ENCODE measurements at places on chromosomes 7 and 10.

DNA sequence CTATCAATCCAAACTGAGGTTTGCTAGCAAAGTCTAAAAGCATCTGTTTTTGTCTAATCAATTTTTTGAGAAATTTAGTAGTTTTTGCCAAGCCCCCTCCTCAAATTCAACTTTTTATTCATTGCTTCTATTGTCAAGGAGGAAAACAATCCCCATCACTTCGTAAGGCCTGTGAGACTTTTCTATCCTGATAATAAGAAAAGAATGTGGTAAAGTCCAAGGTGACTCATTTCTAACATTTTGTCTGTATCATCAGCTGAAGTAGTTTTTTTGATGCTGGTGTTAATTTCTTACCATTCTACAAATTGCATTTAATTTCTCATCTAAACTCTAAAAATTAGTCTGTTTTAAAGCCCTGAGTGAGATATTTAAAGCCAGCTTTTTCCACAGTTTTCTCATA is 11.7 kb downstream of the ANK3 start:
- DNase-seq = no peak

DNA sequence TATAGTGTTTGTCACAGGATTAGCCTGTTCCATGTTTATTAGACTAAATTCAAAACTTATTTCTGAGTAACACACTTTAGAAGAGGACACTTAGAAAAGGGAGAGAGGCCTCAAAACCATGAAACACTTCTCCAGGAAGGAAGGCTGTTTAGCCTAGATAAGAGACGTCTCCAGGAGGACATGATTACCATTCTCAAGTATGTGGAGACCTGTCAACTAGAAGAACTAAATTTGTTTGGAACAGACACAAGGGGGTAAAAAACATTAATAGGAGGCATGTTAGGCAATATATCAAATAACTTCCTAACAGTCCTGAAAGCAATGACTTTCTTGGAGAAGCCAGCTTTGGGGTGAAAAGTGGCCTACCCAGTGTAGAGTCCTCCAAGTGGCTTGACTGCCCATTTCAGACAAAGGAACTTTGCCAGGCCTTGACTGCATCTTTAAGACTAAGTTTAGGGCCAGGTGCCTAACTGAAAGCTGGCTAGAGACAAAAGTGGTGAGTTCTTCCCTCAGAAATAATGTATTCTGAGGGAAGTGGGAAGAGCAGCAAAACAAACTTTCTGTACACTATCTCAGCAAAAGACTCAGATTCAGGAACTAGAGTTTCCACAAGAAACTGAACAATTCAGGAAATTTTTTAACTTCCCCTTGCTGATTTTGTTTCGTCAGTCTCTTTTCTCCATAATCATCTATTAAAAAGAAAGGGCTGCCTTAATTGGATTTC is 11.8 kb downstream of the NCOA4 start:
- no peak for DNase-seq

- DNase-seq = no peak
Measured at GRCh38 chr10:77604941-77605351, 32.7 kb downstream of the KCNMA1 start.

GRCh38 chr10:75602341-75602740 is 170.9 kb downstream of the LRMDA start:
- DNase-seq = no peak

- no peak for DNase-seq
Measured at GRCh38 chr10:37965006-37965405, 11.4 kb downstream of the ZNF25 start.

DNA sequence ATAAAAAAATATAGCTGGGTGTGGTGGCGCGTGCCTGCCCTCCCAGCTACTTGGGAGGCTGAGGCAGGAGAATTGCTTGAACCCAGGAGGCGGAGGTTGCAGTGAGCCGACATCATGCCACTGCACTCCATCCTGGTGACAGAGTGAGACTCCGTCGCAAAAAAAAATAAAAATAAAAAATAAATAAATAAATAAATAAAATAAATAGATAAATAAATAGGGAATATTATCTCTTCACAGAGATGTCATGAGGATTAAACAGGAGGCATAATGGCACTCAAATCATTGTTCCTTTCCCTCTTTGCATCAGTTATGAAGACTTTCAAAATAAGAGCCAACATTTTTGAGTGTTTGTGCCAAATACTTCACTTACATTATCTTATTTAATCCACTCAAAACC is 32.0 kb upstream of the BMPR1A start:
- no peak for DNase-seq

DNA sequence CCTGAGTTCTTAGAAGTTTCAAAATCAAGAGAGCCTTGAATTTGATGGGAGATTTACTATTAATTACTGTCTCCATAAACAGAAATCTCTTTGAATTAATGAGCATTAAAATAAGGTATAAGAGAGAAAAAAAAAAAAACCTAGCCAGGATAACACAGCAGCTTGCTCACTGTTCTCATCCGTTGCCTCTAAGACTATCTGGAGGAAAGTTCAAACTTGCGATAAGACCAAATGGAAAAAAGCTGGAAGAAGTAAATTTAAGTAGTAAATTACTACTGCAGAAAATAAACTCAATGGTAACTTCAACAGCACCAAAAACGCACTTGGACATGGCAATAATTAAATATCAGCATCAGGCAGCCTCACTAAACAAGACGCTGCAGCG is 36.7 kb downstream of the GNA12 start:
- no peak for DNase-seq

DNA sequence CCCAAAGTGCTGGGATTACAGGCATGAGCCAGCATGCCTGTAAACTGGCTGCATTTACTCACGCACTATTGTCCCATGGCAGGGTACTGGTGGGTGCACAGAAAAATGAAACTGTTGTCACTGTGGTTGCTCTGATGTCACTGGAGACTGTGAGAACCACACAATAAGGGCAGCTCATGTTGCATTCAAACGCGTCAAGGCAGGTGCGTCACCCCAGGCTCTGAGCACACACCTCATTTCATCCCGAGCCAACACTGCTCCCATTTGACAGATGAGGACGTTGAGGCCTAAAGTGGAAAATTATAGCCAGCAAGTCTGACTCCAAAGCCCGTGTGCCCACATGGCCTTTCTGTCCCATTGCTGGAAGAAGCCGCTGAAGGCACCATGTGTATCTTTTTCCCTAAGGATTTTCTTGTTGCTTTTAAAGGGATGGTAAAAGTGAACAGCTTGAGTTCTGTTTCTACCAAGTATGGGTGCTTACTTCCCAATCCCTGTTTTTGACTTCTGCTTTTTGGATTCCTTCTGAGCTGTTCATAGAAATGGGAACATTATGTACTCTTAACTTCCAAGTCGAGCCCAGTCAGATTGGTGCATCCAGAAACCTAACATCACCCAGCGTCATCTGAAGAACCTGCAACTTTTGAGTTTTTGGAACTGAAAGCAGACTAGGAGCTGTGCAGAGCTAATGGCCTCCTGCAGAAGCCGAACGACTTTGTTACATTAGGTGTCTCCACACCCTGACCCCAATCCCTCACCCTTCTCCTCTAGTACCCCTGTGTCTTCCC is 60.1 kb upstream of the CARD11 start:
- DNase-seq = no peak

DNA sequence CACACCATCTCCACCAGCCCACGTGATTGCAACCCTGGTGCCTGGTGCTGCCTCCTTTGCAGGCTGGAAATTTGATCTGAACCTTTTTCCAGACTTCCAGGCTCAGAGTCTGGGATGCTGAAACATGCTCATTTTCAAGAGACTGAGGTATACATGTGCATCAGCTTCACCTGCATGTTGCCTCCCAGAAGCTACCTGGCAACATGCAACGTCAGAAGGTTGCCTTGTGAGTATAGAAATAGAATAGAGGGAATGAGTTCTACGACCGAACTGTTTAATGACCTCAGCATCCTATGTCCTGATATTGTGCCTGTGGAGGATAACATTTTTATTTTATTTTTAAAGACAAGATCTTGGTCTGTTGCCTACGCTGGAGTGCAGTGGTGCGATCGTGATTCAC is 1.9 kb upstream of the ZNF212 start:
- DNase-seq = no peak

GRCh38 chr10:61157182-61157581 is 213.2 kb upstream of the RHOBTB1 start:
- no peak for DNase-seq

DNA sequence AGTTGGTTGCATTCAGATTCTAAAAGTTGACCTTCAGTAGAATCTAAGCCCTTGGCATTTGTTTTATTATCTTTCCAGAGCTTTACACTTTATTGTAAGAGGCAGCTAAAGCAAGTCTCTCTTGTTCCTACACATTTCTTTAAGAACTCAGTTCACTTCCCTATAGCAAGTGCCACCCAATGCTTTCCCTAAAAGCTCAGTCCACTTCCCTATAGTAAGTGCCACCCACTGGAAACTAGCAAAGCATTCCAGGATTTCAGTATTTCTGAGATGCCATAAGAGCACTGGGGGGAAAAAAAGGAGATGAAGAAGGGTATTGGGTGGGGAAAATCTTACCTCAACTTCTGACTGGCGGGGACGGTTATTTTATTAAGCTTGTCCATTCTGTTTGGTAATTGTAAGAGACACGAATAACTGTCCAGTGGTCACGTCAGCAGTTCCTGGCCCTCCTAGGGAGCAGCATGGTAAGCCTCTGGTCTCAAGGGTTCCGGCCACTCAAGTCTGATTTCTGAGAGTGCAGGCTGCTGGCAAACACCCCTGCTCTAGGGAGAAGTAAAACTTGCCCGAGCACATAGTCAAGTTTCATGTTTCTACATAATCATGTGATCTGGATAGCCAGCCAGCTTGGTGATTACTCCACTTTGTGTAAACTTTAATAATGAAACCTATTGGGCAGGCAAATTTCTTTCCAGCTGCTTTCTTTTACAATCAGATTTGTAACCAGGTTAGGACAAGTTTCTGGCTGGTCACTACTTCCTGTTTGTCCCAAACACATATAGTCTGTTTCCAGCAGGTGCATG is at the start of gene BLNK:
Gene BLNK, minus strand, starts transcription at position 554 of the 800 bp plus-strand sequence. Its CDS starts 171 bp downstream, at position 383.
- peak; percentile 54 for DNase-seq

DNA sequence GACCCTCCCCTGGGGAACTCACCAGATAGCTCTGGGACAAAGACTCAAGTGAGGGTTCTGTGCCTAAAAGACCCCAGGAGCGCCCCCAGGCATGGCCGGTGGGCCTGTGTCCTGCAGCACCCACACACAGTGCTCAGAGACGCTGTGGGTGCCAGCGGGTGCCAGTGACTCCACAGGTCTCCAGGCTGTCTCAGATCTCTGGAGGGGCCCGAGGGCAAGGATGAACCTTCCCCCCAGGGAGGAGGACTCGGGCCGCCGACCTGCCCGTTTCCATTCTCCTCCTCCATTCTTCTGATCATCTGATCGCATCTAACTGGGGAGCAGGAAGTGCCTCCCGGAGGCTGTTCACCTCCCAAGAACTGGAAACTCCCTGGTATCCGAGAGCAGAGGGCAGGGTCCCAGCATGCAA is 980 bp downstream of the ADAM8 start:
- no peak for DNase-seq

GRCh38 chr10:124917428-124918190 is 24.3 kb upstream of the ZRANB1 start:
- DNase-seq = peak; percentile 27

DNA sequence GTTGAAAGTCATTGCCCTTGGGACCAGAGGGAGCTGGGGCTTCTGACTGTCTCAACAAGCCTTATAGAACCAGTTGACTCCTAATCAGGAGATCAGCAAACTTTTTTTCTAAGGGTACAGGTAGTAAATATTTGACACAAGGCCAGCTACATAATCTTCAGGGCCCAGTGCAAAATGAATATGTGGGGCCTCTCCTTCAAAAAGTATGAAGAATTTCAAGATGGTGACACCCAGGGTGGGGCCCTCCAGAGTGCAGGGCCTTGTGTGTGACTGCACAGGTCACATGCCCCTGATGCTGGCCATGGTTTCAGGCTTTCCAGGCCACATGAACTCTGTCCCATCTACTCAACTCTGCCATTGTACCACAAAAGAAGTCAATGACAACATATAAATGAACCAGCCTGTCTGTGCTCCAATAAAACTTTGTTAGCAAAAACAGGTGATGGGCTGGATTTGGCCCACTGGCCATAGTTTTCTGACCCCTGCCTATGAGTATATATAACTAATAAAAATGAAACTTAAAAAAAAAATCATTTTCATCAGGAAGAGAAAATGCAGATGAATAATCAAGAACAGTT is 6.1 kb downstream of the MMRN2 start:
- no peak for DNase-seq

GRCh38 chr7:114932991-114933390 is 11.1 kb downstream of the MDFIC start:
- no peak for DNase-seq

DNA sequence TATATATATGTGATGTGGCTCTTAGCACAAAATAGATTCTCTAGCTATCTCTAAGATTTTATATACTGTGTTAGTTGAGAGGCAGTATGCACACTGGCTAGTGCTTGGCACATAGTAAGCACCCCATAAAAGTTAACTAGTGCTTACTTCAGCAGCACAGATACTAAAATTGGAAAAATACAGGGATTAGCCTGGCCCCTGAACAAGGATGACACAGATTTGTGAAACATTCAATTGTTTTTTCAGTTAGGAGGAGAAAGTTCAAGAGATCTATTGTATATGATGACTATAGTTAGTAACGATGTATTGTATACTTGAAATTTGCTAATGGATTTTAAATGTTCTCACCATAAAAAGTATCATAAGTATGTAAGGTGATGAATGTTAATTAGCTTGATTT is 78.3 kb upstream of the LRRC17 start:
- DNase-seq = no peak

- DNase-seq = no peak
Measured at GRCh38 chr7:17583786-17584185, 285.3 kb downstream of the AHR start.

DNA sequence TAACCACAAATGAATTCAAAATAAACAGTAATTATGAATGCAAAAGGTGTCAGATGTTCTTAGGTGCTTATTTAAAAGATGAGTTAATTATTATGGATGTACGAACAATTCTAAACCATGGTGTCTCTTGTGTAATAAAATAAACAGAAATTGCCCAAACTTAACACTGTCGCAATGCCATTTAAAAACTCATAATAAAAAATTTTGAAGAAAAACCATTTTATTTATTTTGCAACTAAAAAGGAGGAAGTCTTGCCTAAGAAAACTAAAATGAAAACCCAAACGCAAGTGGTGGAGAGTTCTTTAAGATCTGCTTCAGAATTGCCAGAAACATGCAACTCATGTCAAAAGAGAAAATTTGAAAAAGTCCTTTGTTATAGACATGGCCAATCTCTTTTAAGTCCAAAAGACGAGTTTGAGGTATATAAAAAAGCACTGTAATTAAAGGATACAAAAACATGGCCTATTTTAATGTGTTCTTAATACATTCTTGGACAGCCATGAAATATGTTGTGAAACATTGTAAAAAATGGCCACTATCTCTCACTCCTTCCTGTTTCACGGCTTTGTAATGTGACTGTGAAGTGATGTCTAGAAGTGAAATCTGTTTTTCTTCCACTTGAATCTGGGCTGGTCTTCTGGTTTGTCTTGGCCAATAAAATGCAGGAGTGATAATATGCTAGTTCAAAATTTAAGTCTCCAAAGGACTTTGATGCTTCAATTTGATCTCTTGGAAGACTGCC is 322.9 kb downstream of the PRPF18 start:
- DNase-seq = no peak

GRCh38 chr10:85786401-85786899 is 580.1 kb downstream of the GRID1 start:
- no peak for DNase-seq

All from memory B cell (primary cell).